ENCODE measurements at places on chromosomes 13 and 19.
A peak's percentile ranks its signal among the peaks of the same experiment; 100 is the strongest.

DNA sequence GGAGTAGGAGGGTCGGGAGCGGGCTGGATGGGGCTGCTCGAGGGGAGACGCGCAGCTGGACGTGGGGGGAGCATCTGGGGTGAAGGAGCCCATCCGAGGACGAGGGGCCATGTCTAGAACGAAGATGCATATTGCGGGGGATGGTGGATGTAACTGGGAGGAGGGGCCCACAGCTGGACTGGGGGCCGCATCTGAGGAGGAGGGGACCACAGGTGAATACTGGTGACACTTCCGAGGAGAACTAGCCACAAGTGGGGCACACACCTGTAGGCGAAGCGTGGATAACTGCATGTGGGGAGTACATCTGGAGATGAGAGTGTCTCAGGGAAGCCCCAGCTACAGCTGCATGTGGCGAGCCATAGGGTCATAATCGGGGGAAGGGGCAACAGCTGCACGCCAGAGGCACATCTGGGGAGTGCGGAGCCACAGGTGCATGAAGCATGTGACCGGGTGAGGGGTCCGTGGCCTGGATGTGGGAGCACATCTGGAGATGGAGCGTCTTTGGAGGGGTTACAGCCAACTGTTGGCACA, 402 bp downstream of the ZSWIM9 start:
- no peak for DNase-seq

DNA sequence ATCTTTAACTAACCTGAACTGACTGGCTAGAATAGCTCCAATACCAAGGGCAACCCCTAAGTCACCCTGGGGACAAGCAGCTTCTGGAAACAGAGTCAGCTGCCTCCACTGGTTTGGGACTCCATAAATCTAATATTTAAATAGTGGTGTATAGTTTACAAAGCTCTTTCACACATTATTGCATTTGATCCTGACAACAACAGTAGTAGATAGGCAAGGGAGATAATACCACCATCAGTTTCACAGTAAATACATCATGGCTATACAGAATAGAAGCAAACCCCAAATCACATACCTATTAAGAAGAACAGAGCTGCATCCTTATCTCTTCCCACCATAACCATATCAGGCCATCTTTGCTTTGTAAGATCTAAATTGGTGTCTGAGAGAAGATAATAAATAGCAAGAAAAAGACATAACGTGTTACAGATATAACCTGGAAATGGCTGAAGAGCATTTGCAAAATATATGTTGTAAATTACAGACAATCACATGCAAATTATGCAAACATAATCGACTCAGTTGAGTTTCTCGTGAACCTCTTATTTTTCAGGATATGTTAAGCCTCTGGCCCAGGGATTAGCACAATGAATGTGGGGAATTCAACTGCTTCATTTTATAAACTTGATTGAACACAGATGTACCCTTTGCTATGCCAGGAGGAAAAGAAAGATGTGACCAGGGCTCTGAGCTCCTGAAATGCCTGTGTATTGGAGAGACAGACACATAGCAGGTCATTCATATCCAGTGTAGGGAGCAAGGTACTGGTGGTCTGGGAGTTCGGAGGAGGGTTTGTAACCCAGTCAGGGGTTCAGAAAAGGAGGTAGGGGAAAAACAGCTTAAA, 142.5 kb downstream of the SLC7A1 start:
- no peak for DNase-seq

DNA sequence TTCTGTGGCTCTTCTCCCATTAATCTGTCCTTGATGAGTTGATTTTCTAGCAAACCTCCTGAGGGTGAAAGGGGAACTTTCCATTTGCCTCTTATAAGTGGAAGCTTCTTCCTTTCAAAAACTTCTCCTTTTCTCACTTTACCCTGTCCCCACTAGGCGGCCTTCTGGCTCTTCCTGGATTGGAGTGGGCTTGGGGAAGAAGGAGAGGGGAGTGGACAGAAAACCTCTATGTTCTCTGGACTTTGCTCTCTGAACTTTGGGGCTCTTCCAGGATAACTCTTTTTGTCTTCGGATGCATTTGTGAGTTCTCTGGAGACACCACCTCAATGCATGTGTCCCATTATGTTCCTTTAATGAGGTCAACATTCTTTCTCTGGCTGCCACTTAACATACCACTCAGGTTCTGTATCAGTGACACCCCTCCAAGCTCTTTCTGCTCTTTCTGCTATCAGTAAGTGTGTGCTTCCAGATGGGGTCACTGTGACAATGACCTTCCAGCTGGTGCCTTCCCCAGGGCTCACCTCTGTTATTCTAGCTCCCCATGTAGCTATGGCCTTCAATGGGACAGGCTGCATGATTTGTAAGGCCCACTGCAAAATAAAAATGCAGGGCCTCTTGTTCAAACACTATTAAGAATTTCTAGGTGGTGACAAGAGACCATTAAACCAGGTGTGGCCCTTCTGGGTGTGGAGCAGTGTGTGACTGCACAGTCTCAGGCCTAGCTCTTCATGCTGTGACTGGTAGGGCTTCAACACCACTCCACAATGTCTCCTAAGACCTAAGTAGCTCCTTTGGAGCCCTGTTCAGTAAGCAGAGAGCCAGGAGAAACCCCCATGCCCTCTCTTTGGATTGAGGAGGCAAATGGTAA, 389.2 kb downstream of the EFNB2 start:
- no peak for DNase-seq

DNA sequence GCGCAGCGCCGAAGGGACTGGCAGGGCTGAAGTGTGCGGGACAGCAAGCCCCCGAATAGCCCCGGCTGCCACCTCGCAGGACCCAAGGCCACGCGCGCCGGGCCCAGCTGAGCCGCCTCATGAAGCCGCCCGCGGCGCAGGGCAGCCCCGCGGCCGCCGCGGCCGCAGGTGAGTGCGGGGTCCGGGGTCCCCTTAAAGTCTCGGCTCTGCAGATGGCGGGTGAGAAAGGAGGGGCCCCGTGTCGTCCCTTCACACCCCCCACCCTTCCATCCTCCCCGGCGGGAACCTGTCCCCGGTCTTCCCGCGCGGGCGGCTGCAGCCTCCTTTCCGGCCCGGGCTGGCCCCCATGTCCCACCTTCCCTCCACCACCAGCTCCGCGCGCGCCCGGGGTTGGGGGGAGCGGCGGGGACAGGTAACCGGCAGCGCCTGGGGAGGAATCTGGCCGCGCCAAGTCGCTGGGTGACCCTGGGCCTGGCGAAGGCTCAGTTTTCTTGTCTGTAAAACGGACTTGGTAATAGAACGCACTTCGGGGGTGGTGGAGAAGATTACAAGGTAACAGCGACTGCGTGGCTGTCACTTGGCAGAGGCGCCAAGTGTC, 338 bp downstream of the RGCC start:
- DNase-seq: no peak

GRCh38 chr13:25280396-25280795, 6.9 kb downstream of the MTMR6 start:
- no peak for DNase-seq

DNA sequence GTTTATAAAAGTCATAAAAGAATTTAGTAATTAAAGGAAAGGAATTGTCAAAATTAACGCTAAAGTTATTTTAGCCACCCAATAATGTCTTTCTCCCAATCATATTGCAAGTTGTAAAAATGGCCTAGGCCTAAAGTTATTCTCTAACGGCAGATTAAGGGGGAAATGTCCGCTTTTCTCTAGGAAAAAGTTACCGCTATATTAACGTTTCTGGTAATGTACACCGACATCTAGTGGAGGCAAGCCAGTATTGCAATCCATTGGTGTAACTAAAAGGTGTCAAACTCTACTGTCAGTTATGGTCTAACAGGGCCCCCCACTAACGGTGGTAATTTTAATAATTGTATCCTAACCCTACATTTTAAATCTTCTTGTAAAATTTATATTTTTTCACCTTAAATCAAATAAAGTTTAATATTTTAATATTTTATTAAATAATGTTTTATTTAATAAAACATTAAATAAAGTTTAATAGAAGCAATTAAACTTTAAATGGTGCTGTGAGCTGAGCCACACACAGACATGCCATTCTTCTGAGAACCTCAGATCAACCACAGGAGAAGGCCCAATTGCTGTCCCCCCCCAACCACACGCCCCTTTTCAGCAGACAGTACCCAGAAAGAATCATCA, 35.9 kb upstream of the ZSCAN5A start:
- peak; percentile 9 for DNase-seq

DNA sequence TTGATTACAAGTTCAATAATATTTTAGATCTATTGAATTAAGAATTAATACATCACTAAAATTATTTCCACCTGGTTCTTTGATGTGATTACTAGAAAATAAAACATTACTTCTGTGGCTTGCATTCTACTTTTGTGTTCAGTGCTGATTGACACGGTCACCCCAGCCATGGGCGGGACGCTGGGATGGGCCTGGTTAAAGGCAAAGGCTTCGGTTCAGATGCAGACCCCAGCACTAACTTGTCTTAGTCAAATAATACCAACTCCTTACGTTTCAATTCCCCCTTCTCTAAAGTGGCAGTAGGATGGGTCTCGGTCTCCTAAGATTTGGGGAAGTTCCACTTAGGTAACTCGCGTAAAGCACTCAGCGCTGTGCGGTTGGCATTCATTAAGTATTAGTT, 144.9 kb downstream of the URI1 start:
- DNase-seq: no peak

DNA sequence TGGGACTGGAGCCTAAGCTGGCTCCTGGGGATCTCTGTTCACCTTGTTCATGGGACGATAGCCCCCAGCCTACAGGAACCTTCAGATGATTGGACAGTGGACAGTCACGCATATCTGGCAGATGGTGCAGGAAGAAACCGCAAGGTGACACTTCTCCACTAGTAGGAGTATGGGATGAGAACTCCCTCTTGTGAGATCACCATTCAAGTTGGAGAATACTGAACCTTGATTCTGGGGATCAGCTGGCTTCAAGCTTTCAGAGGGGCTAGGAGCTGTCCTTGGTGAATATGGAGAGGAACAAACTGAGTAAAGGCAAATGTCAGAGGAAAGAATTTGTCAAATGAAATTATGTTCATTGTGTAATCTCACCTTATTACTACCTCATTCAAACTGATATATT, 204.5 kb downstream of the PDS5B start:
- no peak for DNase-seq

GRCh38 chr13:25819856-25820530, 231.8 kb downstream of the SHISA2 start:
- DNase-seq: no peak

- DNase-seq: no peak
These were observed 13.4 kb upstream of the WDR18 start for GRCh38 chr19:970695-971094.

- DNase-seq: no peak
These were observed 200.8 kb downstream of the RGCC start for GRCh38 chr13:41658057-41658661.

DNA sequence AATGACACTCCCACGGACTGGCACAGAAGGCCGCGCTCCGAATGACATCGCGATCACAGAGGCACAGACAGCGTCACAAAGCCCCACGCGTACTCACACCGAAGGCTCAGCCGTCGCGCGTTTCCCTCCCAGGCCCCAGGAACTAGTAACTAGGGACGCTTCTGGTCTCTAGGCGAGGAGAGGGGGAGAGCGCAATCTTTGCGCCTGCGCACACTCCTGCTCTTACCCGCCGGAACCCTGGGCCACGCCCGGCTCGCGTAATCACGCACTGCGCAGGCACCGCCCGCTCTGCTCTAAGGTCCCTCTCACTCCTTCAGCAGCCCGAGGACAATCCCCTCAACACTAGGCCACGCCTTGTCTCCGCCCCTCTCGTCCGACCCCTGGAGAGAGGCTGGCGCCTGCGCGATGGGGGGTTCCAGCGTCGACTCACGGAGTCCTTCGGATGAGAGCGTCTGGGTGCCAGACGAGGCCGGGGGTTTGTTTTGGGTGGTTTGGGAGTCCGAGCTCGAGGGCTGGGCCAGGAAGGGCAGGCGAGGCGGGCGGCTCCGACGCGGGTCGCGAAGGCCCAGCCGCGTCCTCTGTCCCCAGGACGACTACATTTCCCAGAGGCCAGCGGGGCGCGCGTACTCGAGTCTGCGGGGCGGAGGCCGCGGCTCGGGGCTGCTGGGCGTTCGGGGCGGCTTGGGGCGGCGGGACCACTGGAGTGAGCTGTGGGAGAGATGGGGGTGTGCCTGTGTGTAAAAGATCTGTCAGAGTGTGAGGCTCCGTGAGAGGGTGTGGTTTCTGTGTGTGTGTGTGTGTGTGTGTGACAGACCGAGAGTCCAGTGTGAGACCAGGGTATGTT, at the start of gene ZNF471:
Gene ZNF471 (plus strand): TSS at position 410 of the 844 bp plus-strand sequence. CDS start 3,717 bp downstream, outside the sequence.
- DNase-seq: peak; percentile 40

DNA sequence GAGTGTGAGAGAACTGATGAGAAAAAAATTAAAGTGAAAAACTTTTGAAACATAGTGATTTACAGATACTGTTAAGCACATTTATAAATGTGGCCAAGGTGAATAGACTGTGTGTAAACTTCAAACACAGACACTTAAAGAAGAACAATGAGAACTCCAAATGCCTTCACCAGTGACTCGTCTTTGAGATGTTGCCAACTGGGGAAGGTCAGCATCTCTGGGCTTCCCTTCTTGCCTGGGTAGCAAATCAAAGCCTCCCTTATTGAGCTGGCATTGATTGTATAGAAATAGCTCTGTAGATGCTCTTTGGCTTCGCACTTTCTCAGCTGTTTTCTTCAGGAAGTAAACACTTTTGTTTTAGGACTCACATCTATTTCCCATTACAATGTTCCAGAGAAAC, 177.3 kb upstream of the SGCG start:
- DNase-seq: no peak

DNA sequence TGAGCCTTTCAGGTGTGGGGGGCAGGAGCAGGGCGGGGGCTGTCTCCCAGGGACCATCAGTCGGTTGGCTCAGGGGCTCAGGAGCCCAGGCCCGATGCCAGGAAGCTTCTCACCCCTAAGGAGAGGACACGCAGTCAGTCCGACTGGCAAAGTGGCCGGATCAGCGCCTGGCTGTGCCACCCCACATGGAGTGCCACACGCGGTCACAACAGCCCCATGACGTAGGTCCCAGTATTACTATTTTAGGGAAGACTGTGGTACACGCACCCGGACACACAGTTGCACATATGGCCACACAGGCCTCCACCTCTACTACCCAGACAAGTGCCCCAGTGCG, 29.3 kb upstream of the GRTP1 start:
- no peak for DNase-seq

- no peak for DNase-seq
These were observed 885 bp downstream of the MLNR start for GRCh38 chr13:49220856-49221589.

GRCh38 chr13:25179011-25179410, 6.9 kb upstream of the AMER2 start:
- DNase-seq: no peak

DNA sequence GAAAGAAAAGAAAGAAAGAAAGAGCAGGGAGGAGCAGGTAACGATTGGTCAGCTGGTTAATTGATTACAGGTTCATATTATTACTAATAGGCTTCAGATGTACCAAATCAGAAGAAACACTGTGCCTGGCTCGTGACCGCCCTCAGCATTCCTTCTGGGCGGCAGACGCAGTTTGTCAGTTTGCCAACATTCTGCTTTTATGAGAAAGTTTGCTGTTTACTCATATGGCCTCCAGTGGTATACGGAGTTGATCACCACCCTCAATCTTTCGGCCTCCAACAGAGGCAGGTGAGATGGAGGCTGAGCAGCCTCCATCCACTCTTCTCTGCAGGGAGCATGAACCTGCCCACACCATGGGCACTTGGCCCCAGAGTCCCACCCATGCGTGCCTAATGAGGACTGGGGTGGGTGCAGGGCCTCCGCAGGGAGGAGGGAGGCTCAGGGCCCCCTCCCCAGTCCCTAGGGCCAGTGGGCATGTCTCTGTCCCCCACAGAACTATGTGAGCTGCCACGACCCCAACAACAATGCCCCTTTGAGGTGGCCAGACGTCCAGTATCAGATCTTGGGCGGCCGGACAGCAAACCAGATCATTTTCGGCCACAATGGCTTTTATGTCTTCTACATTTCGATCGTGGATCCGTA, 8.8 kb downstream of the PRR22 start:
- DNase-seq: no peak

All from activated CD4-positive, CD25-positive, alpha-beta regulatory T cell (primary cell).